Renal cortical epithelial cell (primary cell): ENCODE measurements at places on chromosomes 6 and 20.

- DNase-seq = no peak
Measured at GRCh38 chr20:34242879-34243278, 1.7 kb downstream of the ASIP start.

- no peak for DNase-seq
Measured at GRCh38 chr6:151301547-151301946, 61.8 kb downstream of the AKAP12 start.

DNA sequence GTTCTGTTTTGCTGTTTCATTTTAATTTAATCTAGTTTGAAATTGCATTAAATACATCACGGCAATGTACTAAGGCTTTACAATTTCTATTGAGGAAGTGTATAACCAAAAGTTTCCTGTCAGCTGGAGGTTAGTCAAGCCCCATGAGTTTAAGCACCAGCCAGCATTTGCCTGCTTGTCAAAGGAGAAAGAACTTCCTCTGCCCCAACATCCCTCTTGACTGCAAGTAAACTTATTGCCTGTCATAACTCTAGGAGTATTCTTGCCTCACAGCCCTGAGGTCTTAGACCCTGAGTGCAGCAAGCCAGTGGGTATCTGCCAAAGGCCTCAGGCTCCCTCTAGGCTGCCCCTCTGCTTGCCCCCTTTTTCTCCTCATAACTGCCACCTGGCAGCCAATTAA lies 106.7 kb upstream of the INSM1 start:
- no peak for DNase-seq

GRCh38 chr6:142318714-142319113 lies 16.9 kb downstream of the ADGRG6 start:
- no peak for DNase-seq

- no peak for DNase-seq
Measured at GRCh38 chr6:157645201-157645795, 177.7 kb upstream of the SNX9 start.

GRCh38 chr6:41208439-41209106 lies 7.6 kb upstream of the TREML2 start:
- DNase-seq = no peak

DNA sequence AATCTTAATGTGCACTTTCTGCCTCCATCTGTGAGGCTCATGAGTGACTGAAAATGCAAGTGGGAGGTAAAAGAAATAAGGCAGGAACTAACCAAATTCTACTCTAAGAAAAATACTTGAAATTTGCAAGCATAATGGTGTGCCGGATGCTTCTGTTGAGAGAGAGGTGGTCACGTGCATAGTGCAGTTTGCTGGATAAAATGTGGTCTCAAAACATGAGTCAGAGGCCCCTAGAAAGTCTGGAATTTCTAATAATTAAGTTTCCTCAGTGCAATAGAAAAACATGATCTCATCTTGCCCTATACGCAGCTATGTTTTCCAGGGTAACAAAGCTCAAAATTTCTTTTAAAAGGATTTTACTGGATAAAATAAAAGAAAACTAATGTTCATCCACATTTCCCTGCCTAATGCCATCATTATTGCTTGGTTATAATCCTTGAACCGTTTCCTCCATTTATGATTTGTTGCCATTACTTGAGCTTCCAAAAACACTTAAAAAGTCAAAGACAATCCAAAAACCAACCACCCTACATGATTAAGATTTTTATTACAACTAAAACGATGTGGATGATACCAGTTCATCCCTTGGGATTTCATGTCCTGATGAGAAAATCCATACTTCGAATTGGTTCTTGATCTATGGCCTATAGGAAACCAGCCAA lies 351.7 kb upstream of the ARID1B start:
- peak; percentile 65 for DNase-seq

DNA sequence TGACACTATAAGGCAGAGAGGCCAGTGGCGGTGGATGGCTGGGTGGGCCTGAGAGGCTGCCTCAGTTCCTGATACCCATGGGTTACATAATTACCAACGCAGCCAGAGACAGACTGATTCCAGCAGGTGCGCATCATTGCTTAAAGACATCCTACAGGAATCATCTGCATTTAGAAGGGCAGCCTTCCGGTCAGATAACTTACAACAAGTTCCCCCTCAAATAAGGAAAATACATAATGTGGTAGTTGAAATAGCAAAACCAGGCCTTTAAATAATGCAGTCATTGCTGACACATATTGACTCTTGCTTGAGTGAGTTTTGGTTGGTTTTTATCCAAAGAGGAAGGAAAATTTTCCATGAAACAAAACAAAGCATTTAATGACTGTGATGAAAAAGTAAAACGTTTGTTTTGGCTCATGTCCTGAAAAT lies 81.9 kb downstream of the SIM1 start:
- DNase-seq = peak; percentile 63

- no peak for DNase-seq
Measured at GRCh38 chr6:158376631-158377081, 64.4 kb downstream of the TULP4 start.

- DNase-seq = no peak
Measured at GRCh38 chr20:4674672-4675071, 47.0 kb upstream of the PRND start.

DNA sequence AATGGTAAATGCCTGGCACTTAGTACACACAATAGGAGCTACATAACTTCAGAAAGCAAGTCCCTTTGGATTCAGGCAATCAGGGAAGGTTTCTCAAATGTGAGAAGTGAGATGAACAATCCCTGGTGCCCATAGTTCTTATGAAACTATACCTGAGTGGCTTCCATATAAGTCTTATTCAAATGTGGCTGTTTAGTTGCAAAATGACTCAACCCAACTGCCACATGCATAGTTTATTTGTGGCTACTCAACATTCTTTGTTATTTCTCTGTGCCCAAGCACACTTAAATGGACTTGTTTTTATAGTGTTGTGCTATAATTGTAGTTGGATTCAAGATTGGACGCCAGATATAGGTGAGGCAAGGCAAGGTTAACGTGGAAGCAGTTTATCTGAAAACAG lies 93.7 kb upstream of the ATXN1 start:
- peak; percentile 66 for DNase-seq

GRCh38 chr6:132695773-132696172 lies 18.1 kb downstream of the VNN1 start:
- no peak for DNase-seq

DNA sequence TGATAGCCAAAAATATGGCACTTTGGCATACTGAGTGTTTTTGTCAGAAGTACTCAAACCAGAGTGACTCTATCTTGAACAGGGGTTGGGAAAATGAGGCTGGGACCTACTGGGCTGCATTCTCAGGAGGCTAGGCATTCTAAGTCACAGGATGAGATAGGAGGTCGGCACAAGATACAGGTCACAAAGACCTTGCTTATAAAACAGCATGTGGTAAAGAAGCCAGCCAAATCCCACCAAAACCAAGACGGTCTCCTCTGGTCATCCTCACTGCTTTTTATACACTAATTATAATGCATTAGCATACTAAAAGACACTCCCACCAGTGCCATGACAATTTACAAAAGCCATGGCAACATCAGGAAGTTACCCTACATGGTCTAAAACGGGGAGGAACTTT lies 985.1 kb downstream of the HACE1 start:
- no peak for DNase-seq

GRCh38 chr6:127460465-127460864 lies 1.3 kb upstream of the KIAA0408 start:
- DNase-seq = no peak

GRCh38 chr6:43915986-43916923 lies 146.2 kb downstream of the VEGFA start:
- DNase-seq = peak; percentile 40

- no peak for DNase-seq
Measured at GRCh38 chr20:61343934-61344333, 91.9 kb downstream of the CDH4 start.

DNA sequence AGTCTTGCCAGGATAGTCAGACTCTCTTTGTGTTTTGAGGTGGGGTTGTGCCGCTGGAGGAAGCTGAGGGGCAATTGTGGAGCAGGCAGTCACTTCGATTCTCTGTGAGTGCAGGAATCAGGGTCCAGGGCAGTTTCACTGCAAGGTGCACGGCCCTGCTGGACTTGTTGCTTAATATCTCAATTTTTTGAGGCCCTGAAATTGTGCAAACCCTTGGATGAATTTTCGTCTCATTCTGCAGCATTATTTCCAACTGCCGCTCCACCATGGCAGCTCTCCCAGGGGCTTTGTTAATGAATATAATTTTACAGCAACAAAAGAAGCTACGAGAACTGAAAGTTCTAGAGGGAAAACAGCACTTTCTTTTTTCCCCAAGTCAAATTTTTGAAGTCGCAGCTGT lies 531.9 kb downstream of the QKI start:
- no peak for DNase-seq

- no peak for DNase-seq
Measured at GRCh38 chr6:96725296-96725695, 112.0 kb downstream of the GPR63 start.

GRCh38 chr6:150755042-150755441 lies 110.5 kb upstream of the MTHFD1L start:
- no peak for DNase-seq

GRCh38 chr20:3177746-3178485 lies 4.6 kb upstream of the LZTS3 start:
- DNase-seq = no peak

DNA sequence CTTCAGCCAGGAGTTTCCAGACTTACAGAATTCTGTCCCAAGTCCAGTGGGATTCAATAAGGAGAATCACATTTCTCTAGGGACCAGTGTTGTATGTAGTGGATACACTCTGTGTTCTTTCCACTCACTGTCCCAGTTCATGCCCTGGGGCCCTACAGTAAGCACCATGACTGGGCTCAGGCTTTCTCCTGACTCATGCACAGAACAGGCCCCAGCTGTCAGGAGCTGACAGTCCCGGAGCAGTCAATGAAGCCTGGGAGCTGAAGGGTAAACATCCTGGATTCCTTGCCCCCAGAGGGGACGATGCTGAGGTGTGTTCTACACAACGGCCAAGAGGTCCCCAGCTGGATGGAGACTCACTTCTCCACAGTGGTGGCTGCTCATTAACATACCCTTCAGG lies 40.2 kb upstream of the LRFN2 start:
- no peak for DNase-seq

DNA sequence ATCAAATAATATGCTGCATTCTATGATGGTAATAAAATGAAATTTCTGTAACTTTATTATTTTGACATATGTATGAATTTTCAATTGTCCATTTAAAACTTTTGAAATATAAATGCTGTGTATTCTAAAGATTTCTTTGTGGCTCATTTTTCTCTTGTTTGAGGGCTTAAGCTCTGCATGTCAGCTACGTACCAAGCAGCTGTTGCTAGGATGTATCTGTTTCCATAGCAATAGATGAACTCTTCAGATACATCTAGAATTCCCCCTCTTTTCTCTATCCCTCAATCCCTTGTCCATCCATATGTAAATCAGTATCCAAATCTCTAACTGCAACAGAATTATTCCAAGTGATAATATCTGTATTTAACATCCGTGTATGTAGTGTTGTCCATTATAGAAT lies 76.5 kb upstream of the OPRM1 start:
- DNase-seq = no peak

- peak; percentile 55 for DNase-seq
Measured at GRCh38 chr6:7112741-7113313, 5.1 kb downstream of the RREB1 start.

DNA sequence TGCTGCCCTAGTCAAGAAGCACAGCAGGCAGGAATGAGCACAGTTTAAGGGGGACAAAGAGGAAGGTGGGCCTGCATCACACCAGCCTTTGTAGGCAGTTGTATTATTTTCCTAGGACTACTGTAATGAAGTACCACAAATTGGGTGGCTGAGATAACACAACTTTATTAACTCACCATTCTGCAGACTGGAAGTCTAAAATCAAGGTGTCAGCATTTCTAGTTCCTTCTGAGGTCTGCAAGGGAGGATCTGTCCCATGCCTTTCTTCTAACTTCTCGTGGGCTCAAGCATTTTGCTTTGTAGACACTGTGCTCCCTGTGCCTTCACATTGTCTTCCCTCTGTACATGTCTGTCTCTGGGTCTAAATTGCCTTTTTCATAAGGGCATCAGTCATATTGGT lies 488.5 kb upstream of the JARID2 start:
- DNase-seq = no peak

DNA sequence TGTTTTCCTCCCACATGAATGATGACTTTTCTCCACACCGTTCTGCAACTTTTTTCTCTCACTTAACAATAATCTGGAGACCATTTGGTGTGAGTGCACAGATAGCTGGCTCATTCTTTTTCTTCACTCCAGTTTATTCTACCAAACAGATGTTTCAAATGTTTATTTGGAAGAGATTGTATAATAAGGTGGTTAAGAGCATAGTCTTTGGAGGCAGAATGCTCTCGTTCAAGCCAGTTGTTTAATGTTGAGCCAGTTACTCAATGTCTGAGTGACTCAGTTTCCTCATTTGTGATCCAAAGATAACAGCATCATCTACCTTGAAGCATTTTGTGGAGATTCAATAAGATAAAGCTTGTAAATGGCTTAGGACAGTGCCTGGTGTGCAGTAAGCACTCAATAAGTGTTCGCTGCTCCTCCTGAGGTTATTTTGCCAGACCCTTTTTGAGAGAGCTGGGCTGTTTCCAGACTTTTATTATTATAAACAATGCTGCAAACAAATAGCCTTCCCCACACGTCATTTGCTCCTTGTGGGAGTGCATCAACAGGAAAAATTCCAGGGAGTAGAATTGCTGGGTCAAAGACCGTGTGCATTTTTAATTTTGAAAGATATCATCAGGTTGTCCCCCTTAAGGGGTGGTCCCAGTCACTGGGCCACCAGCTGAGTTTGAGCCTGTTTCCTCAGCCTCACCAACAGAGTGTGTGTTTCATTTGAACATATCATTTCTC lies 70.6 kb downstream of the VEGFA start:
- DNase-seq = no peak

DNA sequence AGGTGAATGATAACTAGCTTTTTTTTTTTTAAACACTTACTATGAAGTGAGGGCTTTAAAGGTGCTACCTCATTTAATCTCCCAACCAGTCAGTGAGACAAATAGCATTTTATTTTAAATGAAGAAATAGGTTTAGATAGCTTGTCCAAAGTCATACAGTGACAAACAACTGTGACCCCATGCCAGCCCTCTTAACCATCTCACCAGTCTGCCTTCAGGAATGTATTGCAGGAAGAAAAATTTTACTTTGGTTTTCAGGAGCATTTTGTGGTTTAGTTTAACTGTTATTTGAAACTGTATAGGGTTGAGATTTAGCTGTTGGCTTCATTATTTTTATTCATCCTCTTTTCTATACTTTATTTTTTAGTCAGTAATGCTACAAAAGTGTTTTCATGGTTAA lies 18.6 kb downstream of the DSE start:
- no peak for DNase-seq
